ENCODE measurements at places on chromosomes 1 and 21.

DNA sequence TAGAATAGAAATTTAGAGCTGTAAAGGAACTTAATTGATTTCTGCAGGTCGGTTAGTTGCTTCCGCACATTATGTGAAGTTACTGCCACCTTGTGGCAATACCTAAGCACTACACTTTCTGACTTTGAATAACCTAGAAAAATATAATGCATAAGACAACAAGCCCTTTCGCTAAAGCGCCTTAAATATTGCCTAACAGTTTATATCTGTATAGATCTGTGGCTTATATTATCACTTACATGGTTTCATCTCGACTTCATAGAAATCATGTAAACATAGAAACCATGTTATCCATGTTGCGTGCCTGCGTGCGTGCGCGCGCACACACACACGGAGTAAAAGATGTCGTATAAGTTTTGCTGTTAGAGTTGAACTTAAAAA, 10.9 kb upstream of the IFI16 start:
- H3K27me3 ChIP-seq: no peaks in the 10 kb centered on the region
- peak overlapping the region; percentile 85 for H3K27ac ChIP-seq
- no peaks in the 10 kb centered on the region for H3K36me3 ChIP-seq
- DNase-seq: peak; percentile 67
- H3K4me1 ChIP-seq: peaks cover 21% of the 10 kb centered on the region
- peak overlapping the region; percentile 51 for H3K4me3 ChIP-seq

- peak overlapping the region; percentile 86 for H3K27ac ChIP-seq
- H3K4me1 ChIP-seq: peaks cover 88% of the 10 kb centered on the region
- H3K27me3 ChIP-seq: no peaks in the 10 kb centered on the region
- DNase-seq: peak; percentile 65
- H3K36me3 ChIP-seq: no peaks in the 10 kb centered on the region
These were observed 159.4 kb downstream of the DHRS3 start for GRCh38 chr1:12458571-12458970.

DNA sequence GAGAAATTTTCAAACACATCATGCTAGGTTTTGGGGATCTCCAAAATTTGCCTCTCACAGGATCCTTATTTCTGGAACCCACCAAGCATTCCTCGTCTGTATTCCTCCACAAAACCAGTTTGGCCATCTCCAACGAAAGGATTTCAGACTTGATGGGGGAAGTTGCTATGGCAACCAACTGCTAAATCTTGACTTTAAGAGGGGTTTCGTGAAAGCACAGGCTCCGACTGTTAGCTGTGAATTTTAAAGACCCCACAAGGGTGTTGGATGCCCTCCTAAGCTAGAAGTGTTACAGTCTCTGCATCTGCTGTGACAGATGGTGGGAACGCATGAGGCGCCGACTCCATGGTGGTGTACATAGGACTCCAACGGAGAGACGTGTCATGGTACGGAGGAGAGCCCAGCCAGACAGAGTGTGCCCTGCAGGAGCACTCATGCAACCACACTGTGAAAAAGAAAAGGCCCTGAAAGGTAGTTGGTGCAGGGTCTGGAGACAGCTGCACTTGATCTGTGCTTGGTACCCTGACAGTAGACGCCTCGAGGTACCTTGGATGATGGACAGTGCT, 147.1 kb downstream of the ASTN1 start:
- H3K27ac ChIP-seq: no peak overlapping the region
- DNase-seq: no peak
- H3K4me3 ChIP-seq: no peak overlapping the region
- no peaks in the 10 kb centered on the region for H3K36me3 ChIP-seq

GRCh38 chr1:230335861-230336522, 90.1 kb downstream of the PGBD5 start:
- no peaks in the 10 kb centered on the region for H3K27me3 ChIP-seq
- DNase-seq: no peak
- peaks cover 9% of the 10 kb centered on the region for H3K4me1 ChIP-seq
- no peaks in the 10 kb centered on the region for H3K36me3 ChIP-seq
- H3K4me3 ChIP-seq: no peak overlapping the region

DNA sequence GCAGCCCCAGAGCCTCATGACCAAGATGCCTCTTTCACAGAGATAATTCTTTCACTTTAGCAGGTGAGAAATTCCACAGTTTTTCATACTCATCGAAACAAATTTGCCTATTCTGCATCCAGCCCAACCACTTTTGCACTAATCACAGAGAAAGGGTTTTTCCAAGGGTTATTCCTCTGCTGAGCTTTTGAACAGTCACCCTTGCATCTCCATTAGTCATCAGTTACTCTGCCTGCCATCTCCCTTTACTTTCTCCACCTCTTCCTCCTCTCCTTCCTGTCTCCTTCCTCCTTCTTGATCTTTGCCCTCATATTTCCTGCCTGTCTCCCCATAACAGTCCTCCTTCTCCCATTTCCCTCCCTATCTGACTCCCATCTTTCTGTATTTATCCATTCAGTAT, 43.9 kb downstream of the FH start:
- H3K27me3 ChIP-seq: no peaks in the 10 kb centered on the region
- DNase-seq: no peak
- no peak overlapping the region for H3K4me3 ChIP-seq
- no peaks in the 10 kb centered on the region for H3K36me3 ChIP-seq
- no peak overlapping the region for H3K27ac ChIP-seq

DNA sequence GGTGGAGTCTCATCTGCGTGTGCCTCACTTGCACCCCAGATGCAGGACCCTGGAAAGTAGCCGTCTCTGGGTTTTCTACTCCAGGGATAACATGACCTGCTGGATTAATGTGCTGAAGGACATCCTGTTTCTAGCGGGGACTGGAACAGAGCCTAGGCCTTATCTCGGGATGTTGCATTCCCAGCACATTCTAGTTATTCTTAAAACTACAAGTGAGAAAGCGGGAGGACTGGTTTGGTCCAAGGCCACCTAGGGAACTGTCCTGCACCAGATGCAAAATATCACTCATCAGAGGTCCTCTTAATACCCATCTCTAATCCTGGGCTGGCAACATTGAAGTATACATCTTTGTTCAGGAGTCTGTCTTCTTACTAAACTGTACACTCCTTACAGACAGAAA, 179.9 kb downstream of the ZC3H11B start:
- no peak for DNase-seq
- H3K36me3 ChIP-seq: no peaks in the 10 kb centered on the region
- no peaks in the 10 kb centered on the region for H3K4me1 ChIP-seq
- no peaks in the 10 kb centered on the region for H3K27me3 ChIP-seq
- H3K27ac ChIP-seq: no peak overlapping the region
- no peak overlapping the region for H3K4me3 ChIP-seq

- no peak for DNase-seq
- no peak overlapping the region for H3K27ac ChIP-seq
- H3K27me3 ChIP-seq: no peaks in the 10 kb centered on the region
- peaks cover 34% of the 10 kb centered on the region for H3K36me3 ChIP-seq
- no peaks in the 10 kb centered on the region for H3K4me1 ChIP-seq
- no peak overlapping the region for H3K4me3 ChIP-seq
These were observed 112.4 kb downstream of the PIK3R3 start for GRCh38 chr1:46020010-46020409.

GRCh38 chr1:57431400-57431799, 7.5 kb upstream of the DAB1 start:
- H3K27ac ChIP-seq: no peak overlapping the region
- H3K4me3 ChIP-seq: no peak overlapping the region
- H3K27me3 ChIP-seq: no peaks in the 10 kb centered on the region
- H3K36me3 ChIP-seq: no peaks in the 10 kb centered on the region

DNA sequence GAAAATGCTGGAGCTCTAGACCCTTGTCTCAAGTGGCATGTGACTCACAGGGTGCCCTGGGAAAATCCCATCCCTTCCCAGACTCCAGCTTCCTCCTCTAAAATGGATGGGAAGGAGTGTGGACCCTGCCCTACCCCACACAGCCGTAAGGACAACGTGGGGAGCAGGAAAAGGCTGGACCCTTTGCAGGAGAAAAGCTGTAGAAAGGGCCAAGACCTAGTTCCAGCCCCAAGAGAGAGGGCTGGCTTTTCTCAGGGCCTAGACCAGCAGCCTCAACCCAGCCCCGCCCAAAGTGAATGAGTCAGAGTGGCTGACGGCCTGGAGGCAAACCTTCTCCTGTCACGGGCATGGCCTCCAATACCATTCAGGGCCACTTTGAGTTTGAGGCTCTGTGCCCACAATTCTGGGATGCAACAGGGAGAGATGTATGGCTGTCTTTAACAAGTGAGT, 1.1 kb downstream of the LAMB3 start:
- H3K4me1 ChIP-seq: no peaks in the 10 kb centered on the region
- DNase-seq: peak; percentile 83
- H3K4me3 ChIP-seq: no peak overlapping the region
- no peaks in the 10 kb centered on the region for H3K27me3 ChIP-seq

DNA sequence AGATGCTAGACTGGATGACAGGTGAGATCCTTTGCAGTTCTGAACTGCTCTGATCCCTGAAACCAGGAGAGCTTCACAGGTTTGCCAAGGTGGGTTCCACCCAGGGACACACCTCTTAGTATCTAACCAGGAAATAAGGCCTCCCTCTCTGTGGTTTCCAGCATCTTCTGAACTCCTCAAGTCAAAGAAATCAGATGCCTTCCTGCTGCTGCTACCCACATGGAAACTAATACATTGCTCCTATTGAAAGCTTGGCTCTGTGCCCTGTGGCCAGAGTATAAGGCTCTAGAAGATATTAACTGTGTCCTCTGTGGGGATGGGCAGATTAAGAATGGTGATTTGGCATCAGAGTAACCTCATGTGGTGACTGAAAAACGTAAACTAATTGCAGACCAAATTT, 75.0 kb upstream of the MRPS6 start:
- no peak for DNase-seq
- H3K4me1 ChIP-seq: peaks cover 7% of the 10 kb centered on the region
- no peaks in the 10 kb centered on the region for H3K36me3 ChIP-seq
- no peak overlapping the region for H3K27ac ChIP-seq
- H3K27me3 ChIP-seq: no peaks in the 10 kb centered on the region
- H3K4me3 ChIP-seq: no peak overlapping the region

GRCh38 chr1:89170170-89171066, 5.4 kb downstream of the GBP7 start:
- DNase-seq: no peak
- no peaks in the 10 kb centered on the region for H3K36me3 ChIP-seq
- H3K27ac ChIP-seq: no peak overlapping the region
- no peaks in the 10 kb centered on the region for H3K27me3 ChIP-seq
- no peak overlapping the region for H3K4me3 ChIP-seq

GRCh38 chr1:204260601-204261197, 46.9 kb upstream of the GOLT1A start:
- DNase-seq: no peak
- no peaks in the 10 kb centered on the region for H3K4me1 ChIP-seq
- no peaks in the 10 kb centered on the region for H3K27me3 ChIP-seq

GRCh38 chr1:93003981-93004380, 42.7 kb upstream of the DIPK1A start:
- H3K4me1 ChIP-seq: peaks cover 10% of the 10 kb centered on the region
- H3K27me3 ChIP-seq: no peaks in the 10 kb centered on the region
- no peak overlapping the region for H3K27ac ChIP-seq
- H3K4me3 ChIP-seq: no peak overlapping the region
- no peak for DNase-seq

DNA sequence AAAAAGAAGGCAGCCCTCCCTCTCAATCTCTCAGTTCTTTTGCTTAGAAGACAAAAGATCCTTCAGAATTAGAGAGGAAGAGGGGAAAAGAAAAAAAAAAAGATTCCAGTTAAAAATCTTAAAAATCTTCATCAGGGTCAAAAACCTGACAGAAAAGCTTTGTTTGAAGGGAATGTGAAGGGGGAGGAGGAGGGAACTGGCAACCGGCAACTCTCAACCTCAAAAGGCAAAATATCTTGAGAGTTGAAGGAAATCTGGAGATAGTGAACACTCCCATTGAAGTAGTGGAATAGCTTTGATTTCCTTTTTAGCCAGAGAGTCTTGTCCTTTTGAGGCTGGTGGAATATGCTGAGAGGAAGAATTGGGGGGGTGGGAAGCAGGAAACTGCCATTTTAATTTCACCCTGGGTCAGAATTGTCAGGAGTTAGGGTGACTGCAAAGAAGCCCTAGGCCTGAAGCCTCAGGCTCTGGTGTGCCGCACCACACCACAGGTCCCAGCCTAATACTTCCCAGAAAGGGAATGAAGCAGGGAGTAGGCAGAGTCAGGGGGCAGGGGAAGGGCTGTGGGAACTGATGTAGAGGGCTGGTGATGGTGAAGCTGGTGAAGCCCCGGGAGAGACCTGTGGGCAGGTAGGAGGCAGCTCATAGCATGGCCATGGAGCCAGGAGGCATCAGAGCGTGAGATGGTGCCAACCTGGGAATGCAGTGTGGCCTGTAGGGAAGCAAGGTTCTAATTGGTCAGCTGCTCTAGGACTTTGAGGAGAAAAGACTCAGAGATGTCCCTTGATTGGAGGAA, 24.6 kb downstream of the KIRREL1 start:
- peak overlapping the region; percentile 90 for H3K27ac ChIP-seq
- no peaks in the 10 kb centered on the region for H3K36me3 ChIP-seq
- H3K27me3 ChIP-seq: no peaks in the 10 kb centered on the region
- no peak for DNase-seq

- H3K4me1 ChIP-seq: peaks cover 18% of the 10 kb centered on the region
- peak overlapping the region; percentile 97 for H3K4me3 ChIP-seq
- no peak for DNase-seq
- peak overlapping the region; percentile 89 for H3K27ac ChIP-seq
- H3K27me3 ChIP-seq: no peaks in the 10 kb centered on the region
- peaks cover 12% of the 10 kb centered on the region for H3K36me3 ChIP-seq
These were observed 427 bp downstream of the AKR7A2 start for GRCh38 chr1:19311503-19311930.

- no peaks in the 10 kb centered on the region for H3K36me3 ChIP-seq
- H3K4me3 ChIP-seq: no peak overlapping the region
- no peak overlapping the region for H3K27ac ChIP-seq
- no peak for DNase-seq
- H3K27me3 ChIP-seq: peaks cover under 1% of the 10 kb centered on the region
These were observed 113.6 kb downstream of the DMRTB1 start for GRCh38 chr1:53572815-53573173.

- DNase-seq: no peak
- H3K36me3 ChIP-seq: peaks cover 10% of the 10 kb centered on the region
- H3K4me1 ChIP-seq: peaks cover 29% of the 10 kb centered on the region
These were observed 672 bp upstream of the PHLDA3 start for GRCh38 chr1:201469645-201470074.

DNA sequence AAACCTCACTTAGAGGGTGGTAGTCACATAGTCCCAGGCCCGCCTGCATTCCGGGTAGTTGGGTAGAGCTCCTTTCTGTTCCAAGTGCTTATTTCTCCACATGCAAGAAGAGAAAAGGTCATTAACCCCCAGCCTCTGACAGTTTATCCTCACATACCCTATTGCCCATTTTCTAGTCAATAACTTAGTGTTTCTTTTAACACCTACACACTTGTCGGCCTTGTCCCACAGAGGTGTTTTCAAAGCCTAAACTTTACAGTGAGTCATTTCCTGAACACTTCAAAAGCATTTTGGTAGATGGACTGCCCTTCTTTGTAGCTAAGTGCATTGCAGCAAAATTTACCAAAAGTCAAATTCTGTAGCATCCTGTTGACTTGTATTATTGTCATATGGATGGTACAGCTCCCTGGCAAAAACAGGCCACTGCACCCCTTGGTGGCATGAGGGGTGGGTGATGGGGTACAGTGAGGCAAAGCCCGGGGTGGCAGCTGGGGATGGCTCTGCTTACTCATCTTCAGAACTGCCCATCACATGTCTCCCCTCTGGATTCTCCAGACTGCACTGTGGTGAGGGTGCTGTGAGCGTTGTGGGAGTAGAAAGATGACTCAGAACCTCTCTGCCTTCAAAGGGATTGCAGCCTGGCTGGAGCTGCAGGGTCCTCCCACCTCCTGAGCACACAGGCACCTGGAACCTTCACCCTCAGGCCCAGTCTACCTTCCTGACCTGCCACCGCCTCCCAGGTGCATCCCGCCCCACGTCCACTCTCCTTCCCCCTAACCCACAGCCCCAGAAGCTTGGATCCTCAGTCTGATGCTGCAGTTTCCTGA, 45.8 kb upstream of the DMRTB1 start:
- no peaks in the 10 kb centered on the region for H3K27me3 ChIP-seq
- no peak for DNase-seq
- H3K27ac ChIP-seq: no peak overlapping the region
- no peaks in the 10 kb centered on the region for H3K4me1 ChIP-seq
